ENCODE measurements at places on chromosomes 7 and 10.

GRCh38 chr10:108911814-108912541, 1011.3 kb downstream of the XPNPEP1 start:
- DNase-seq: peak; percentile 88

- no peak for DNase-seq
These were observed 923.6 kb downstream of the GATA3 start for GRCh38 chr10:8978100-8978499.

DNA sequence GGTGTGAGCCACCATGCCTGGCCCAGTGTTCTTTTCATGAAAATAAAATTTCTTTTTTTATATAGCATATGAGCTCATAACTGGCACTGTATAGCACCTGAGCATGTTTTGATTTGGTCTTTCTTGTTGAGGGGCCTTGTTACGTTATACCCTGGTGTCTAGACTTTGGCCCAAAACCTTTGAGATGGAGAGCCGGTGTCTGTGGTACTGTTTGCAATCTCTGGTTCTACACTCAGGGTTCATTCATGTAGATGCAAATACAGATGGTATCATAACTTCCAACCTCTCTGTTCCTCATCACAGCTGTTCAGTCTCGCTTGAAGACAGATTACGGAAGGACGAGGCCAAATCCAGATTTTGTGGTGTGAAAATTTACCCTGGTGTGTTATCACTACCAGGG, at the start of gene TAS2R5:
Gene TAS2R5 (plus strand): TSS at position 301 of the 400 bp plus-strand sequence. CDS start 145 bp downstream, outside the sequence.
- no peak for DNase-seq

DNA sequence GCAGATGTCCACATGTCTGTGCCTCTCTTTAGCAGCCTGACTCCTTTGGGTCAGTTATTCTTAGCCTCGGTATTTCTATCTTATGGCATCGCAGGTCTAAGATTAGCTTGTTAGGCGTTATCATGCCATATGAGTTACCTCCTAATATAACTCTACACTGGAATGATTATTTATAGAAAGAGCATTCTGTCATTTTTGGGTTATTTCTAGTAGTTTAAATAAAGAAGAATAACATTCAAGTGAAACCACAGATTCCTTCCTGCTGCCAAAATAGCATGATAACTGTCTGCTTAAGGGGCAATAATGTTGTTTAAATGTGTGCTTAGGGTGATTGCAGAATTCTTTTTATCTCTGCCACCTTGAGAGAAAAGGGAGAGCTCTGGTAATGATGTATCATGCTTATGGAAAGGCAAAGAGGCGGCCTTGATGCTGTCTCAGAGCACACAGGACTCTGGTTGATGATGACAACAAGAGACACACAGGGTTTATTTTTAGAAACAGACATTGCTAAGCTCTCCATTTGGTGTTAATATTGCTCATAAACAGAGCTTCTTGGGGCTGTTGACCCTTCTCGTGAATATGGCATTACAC, 10.4 kb downstream of the HDAC9 start:
- DNase-seq: no peak

DNA sequence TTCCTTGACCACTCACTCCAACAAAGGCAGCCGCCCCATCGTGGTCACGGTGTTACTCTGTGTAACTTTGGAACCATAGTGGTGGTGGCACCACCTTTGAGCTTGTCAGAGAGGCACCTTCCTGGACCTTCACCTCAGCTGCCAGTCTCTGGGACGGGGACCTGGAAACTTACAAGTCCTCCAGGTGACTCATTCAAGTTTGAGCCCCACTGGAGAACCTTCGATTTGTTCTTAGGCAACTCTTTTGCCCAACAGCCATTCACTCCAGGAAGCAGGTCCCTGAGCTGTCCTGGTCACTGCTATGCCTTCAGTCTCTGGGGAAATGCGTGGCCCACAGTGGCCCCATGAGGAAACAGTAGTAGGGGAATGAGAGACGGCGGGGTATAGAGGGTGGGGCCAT, 17.2 kb downstream of the STX1A start:
- DNase-seq: no peak

DNA sequence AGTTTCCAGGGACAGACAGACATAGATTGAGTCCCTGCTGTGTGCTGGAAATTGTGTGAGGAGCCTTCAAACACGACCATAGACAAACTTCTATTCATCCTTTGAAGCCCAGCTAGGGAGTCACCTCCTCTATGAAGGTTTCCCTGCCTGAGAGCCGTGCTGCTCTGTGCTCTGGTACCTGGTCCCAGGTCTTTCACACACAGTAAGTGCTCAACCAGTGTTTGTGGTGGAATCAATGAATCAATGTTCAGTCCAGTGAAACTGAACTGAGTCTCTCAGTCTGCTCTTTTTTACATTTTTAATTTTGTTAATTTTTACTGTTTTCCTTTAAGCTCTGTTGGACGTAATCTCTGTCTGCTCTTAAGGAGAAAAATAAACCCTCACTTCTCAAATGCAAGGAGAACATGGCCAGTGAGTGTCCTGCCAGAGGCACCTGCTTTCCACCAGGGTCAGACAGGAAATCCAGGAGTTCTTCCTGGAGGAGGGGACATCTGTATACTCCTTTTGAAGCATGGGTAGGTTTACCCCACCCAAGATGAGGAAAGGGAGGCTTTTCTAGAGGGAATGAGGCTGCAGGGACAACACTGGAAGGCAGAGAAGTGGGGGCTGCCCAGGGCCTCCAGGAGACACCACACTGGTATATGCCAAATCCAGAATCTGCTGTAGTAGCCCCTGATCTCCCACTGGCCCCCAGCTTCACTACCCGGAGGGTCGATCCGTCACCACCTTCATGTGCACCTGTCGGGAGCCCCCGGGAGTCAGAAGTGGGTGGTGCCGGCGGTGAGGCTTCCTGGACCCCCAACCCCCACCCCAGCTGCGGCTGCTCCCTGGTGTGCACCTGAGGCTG, 56.3 kb downstream of the MICALL2 start:
- DNase-seq: no peak

- DNase-seq: peak; percentile 76
These were observed 295.9 kb downstream of the TNS3 start for GRCh38 chr7:47285860-47286491.

All from SK-N-DZ (cell line).